ENCODE measurements at places on chromosomes 6 and 20.

- no peak for DNase-seq
These were observed 483.4 kb upstream of the FLRT3 start for GRCh38 chr20:14820771-14821170.

DNA sequence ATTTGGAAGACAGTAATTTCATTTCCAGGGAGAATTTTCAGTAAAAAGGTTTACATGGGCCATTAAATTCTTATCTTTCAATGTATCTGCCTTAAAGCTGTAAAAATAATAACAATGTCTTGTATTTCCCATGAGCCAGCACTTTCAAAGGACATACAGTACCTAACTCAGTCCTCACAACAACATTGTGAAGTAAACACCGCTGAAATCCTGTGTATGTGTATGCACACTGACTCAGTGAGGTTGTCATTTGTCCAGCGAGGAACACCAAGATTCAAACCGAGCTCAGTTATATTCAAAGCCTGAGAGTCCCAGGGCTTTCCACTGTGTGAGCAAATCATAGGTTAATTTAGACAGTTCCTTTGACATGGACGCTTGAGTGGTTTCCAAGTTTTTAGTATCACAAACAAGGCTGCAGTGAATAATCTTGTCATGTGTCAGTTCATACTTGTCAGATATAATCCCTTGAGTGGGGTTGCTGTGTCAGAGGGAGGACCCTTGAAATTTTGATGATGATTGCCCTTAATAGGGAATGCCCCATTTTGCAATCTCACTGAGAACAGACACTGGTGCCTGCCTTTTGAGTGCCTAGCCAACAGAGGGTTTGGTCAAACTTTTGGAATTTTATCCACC lies 50.0 kb upstream of the SLC22A23 start:
- no peak for DNase-seq

- DNase-seq, result no peak
These were observed 20.5 kb downstream of the CTCFL start for GRCh38 chr20:57504411-57504810.

DNA sequence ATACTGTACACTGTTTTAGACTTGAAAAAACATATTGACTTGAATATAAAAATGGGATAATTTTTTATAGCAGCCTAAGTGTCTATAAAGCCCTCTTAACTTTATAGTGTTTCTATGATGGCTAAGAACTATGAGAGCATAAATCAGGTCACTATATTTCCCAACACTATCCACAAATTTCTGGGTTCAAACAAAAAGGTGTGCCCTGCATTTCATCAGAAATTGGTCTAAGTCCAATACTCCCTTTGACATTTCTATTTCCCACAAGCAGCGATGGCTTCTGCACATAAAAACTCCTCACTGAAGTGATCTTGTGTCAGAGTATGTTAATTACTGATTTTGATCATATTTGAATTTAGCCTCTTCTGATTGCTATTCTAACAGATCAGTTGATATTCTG lies 143.9 kb downstream of the WDR27 start:
- no peak for DNase-seq

GRCh38 chr6:65468307-65468706 lies 238.7 kb downstream of the EYS start:
- no peak for DNase-seq

- no peak for DNase-seq
These were observed 647.8 kb downstream of the CD109 start for GRCh38 chr6:74343804-74344203.

DNA sequence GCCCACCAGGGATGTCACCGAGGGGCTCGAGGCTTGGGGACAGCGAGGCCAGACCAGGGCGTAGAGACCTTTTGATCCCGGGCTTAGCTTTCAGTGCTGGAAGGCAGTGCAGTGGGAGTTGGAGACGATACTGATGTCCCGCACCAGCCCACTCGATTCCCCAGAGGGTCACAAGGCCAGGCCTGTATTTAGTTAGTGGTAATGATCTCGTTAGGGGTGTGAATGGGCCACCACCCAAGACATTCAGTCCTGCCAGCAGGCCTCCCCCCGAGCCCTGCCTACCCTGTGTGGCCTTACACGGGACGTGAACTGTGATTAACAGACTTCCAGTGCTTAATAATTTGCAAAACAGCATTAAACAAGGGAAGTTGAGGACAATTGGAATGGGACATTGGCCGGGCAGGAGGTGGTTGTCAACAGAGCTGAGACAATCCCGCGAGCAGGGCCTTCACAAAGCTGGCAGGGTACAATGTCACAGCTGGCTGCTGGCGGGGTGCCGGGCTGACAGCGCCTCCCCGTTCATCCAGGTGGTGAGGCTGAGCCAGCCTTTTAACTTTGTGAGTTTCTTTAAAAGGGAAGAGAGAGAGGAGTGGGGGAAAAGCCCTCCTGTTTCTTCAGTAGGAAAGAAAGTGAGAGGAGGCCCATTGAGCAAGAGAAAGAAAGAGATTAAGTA lies 175.3 kb upstream of the RALGAPA2 start:
- DNase-seq, result no peak
